ENCODE measurements at places on chromosomes 13 and 19. TPM values are rescaled to one million over a fixed set of nuclear protein-coding genes. Genes with fewer than 3 reads are reported as not detected.

FSD1 gene
- total RNA-seq: 82.9 TPM

WDR87 gene
- not detected for total RNA-seq

CEBPA gene
- 5.0 TPM for total RNA-seq

ZNF560 gene
- 0.31 TPM for total RNA-seq

IFNL1 gene
- not detected for total RNA-seq

- no peaks in the 10 kb centered on the region for H3K36me3 ChIP-seq
- no peak overlapping the region for H3K27ac ChIP-seq
- peaks cover 5% of the 10 kb centered on the region for H3K4me1 ChIP-seq
- no peak for DNase-seq
- H3K27me3 ChIP-seq: no peaks in the 10 kb centered on the region
Measured at GRCh38 chr13:72156760-72157159, 289.8 kb upstream of the DACH1 start.

GRCh38 chr19:58400316-58400915, 5.0 kb downstream of the RNF225 start:
- H3K4me3 ChIP-seq: peak overlapping the region; percentile 69
- DNase-seq: no peak
- H3K27ac ChIP-seq: no peak overlapping the region
- peaks cover 5% of the 10 kb centered on the region for H3K4me1 ChIP-seq
- H3K36me3 ChIP-seq: no peaks in the 10 kb centered on the region

DNA sequence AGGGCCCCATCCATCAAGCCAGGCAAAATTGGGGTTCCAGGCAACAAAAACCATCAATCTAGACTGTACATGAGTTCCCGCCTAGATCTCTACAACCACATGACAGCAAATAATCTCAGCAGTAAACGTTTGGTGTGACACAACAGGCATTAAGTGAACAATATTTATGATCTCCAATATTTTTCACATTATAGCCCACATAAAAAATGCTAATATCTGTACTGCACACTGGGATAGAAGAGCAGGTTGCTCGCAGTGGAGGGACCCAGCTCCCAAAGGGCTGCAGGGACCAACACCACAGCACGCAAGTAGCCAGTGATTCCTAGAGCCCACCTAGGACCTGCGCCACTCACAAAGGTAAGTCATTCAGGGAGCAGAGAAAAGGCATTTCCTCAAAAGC, 25.9 kb downstream of the LATS2 start:
- peak overlapping the region; percentile 51 for H3K27ac ChIP-seq
- H3K4me3 ChIP-seq: no peak overlapping the region
- H3K27me3 ChIP-seq: no peaks in the 10 kb centered on the region

GRCh38 chr19:5425260-5425659, 30.0 kb upstream of the ZNRF4 start:
- no peak overlapping the region for H3K27ac ChIP-seq
- DNase-seq: no peak
- H3K27me3 ChIP-seq: 0 out of 2 replicates have a peak, but pooled peaks cover 5% of the 10 kb centered on the region
- no peak overlapping the region for H3K4me3 ChIP-seq

DNA sequence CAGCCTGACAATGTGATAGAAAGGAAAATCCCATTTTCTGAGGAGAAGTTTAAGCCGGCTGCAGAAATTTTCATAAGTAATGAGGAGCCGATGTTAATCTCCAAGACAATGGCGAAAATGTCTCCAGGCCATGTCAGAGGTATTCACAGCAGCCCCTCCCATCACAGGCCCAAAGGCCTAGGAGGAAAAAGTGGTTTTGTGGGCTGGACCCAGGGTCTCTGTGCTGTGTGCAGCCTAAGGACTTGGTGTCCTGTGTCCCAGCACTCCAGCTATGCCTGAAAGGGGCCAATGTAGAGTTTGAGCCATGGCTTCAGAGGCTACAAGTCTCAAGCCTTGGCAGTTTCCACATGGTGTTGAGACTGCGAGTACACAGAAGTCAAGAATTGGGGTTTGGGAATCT, 32.9 kb upstream of the GPC6 start:
- no peak overlapping the region for H3K27ac ChIP-seq
- no peak overlapping the region for H3K4me3 ChIP-seq
- no peak for DNase-seq
- no peaks in the 10 kb centered on the region for H3K4me1 ChIP-seq
- no peaks in the 10 kb centered on the region for H3K36me3 ChIP-seq
- H3K27me3 ChIP-seq: no peaks in the 10 kb centered on the region

DNA sequence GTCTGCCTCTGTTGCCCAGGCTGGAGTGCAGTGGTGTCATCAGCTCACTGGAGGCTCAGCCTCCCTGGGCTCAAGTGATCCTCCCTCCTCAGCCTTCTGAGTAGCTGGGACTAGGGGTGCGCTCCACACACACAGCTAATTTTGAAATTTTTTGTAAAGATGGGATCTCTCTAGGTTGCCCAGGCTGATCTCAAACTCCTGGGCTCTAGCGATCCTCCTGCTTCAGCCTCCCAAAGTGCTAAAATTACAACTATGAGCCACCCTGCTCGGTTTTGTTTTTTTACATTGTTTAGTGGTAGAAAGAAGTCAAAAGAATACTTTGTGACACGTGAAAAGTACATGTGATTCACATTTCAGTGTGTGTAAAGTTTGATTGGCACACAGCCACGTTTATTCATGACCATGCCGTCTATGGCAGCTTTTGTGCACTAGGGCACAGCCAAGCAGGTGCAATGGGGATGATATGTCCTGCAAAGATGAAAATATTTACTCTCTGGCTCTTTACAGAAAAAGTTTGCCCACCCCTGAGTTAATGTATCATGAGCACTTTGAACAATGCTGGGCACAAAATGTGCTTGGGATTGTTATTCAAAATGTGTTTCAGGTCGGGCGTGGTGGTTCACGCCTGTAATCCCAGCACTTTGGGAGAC, 16.2 kb upstream of the NFIC start:
- H3K4me3 ChIP-seq: no peak overlapping the region
- H3K27ac ChIP-seq: no peak overlapping the region
- H3K27me3 ChIP-seq: peaks cover 45% of the 10 kb centered on the region
- no peaks in the 10 kb centered on the region for H3K36me3 ChIP-seq
- H3K4me1 ChIP-seq: no peaks in the 10 kb centered on the region

DNA sequence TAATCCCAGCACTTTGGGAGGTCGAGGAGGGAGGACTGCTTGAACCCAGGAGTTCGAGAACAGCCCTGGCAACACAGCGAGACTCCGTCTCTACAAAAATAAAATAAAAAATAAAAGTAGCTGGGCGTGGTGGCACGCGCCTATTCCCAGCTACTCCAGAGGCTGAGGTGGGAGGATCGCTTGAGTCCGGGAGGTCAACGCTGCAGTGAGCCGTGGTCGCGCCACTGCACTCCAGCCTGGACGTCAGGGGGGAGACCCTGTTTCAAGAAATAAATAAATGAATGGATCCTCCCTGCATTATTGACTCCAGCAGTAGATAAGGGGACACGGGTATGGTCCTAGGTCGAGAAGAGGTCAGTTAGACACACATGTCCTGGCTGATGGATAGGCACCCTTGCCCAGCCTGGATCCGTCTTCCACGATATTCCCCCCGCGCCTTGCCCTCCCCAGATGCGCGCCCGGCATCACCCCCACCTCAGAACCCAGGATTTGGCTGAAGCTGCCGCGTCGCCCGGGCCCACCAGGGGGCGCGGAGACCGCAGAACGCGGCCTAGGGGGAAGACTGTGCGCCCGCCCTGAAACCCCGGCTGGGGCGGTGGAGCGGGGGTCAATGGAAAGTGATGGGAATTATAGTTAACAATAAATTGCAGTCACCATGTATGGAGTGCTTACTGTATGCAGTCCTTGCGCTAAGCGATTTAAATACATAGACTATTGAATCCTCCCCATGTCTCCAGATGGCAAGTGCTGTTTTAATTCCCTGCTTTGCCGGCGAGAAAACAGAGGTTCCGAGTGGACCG, 2.1 kb upstream of the HOOK2 start:
- no peaks in the 10 kb centered on the region for H3K27me3 ChIP-seq
- 0 out of 2 replicates have a peak overlapping the region, but pooled peaks have one; percentile 52 for H3K27ac ChIP-seq
- H3K4me1 ChIP-seq: peaks cover 18% of the 10 kb centered on the region
- H3K36me3 ChIP-seq: 0 out of 2 replicates have a peak, but pooled peaks cover 7% of the 10 kb centered on the region
- peak; percentile 93 for DNase-seq

GRCh38 chr13:98290261-98290660, 113.2 kb upstream of the RNF113B start:
- H3K4me3 ChIP-seq: no peak overlapping the region
- no peak for DNase-seq
- no peaks in the 10 kb centered on the region for H3K36me3 ChIP-seq
- no peak overlapping the region for H3K27ac ChIP-seq
- peaks cover 13% of the 10 kb centered on the region for H3K4me1 ChIP-seq

- DNase-seq: peak; percentile 60
- H3K36me3 ChIP-seq: peaks cover 22% of the 10 kb centered on the region
- peaks cover 13% of the 10 kb centered on the region for H3K4me1 ChIP-seq
- no peak overlapping the region for H3K27ac ChIP-seq
Measured at GRCh38 chr19:48418317-48419064, 25.0 kb downstream of the GRIN2D start.

DNA sequence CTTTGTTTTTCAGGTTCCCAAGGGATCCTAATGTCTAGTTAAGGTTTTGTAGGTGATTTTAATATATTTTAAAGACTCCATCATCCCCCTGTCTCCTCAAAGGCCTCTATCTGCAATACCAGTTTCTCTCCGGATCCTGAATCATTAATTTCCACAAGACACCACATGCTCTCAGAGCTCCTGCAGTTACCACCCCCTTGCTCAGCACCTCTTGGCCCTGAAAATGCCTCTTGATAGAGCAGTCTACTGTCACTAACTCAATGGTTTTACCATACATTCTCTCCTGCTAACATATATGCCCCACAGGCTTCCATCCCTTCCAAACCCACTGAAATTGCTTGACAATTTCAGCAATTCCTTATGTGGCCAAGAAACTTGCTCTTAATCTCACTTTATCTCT, 1.9 kb upstream of the PEG3 start:
- no peak for DNase-seq
- peaks cover 6% of the 10 kb centered on the region for H3K36me3 ChIP-seq
- no peaks in the 10 kb centered on the region for H3K4me1 ChIP-seq
- no peak overlapping the region for H3K27ac ChIP-seq
- no peaks in the 10 kb centered on the region for H3K27me3 ChIP-seq
- H3K4me3 ChIP-seq: no peak overlapping the region

DNA sequence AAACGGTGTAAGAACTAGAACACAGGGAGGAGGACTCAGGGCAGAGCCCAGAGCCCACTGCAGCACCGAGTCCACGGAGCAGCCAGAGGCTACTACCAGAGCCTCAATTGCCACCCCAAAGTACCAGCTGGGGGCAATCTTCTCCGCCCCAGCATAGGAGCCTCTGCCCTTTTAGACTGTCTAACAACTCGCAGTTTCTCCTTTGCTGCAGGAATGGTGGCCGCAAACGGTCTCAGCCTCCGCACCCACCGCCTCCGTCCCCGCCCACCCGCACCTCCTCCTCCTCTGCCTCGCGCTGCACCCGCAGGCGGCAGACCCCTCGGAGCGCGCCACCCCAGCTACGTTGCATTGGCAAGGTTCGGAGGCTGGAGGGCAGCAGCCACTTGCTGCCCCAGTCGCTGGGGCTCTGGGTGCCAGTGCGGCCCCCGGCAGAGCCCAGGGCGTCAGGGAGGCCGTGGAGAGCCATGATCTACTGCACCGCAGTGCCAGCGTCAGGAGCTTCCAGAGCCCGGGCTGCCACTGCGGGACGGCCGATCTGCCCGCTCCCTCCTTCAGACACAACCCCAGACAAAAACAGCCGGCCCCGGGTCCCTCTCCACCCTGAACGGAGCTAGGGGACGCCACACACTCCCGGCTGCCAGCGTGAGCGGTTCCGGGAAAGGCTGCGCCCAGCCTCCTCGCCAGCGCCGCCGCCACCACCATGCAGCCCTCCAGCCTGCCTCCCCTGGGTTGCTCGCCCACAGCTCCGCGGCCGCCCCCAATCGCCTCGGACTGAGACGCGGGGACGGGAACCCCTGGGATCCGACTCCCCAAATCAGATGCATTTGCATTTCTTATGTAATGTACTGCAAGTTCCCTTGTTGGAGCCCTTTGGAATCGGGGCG, 1.8 kb downstream of the FGF14 start:
- H3K4me3 ChIP-seq: peak overlapping the region; percentile 78
- no peak overlapping the region for H3K27ac ChIP-seq
- no peaks in the 10 kb centered on the region for H3K36me3 ChIP-seq
- peaks cover 45% of the 10 kb centered on the region for H3K27me3 ChIP-seq
- peaks cover 13% of the 10 kb centered on the region for H3K4me1 ChIP-seq

All from GM23338 (cell line).